H9 (cell line): ENCODE measurements at places on chromosomes 16 and 17. TPM values are rescaled to one million over a fixed set of nuclear protein-coding genes. Genes with fewer than 3 reads are reported as not detected.

DNA sequence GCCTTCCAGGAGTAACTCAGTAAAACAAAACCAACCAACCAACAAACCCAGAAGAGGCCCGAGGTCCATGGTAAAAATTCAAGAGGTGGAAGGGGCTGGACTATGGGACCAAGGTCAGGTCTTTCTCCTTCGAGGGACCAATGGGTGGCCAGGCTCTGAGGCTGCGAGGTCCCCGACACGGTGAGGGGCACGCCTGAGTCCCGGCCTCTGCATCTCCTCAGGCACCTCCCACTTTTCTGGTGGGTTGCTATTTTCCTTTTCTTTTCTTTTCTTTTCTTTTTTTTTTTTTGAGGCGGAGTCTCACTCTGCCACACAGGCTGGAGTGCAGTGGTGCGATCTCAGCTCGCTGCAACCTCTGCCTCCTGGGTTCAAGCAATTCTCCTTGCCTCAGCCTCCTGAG is 18.0 kb downstream of the CD7 start:
- DNase-seq: peak; percentile 76

DNA sequence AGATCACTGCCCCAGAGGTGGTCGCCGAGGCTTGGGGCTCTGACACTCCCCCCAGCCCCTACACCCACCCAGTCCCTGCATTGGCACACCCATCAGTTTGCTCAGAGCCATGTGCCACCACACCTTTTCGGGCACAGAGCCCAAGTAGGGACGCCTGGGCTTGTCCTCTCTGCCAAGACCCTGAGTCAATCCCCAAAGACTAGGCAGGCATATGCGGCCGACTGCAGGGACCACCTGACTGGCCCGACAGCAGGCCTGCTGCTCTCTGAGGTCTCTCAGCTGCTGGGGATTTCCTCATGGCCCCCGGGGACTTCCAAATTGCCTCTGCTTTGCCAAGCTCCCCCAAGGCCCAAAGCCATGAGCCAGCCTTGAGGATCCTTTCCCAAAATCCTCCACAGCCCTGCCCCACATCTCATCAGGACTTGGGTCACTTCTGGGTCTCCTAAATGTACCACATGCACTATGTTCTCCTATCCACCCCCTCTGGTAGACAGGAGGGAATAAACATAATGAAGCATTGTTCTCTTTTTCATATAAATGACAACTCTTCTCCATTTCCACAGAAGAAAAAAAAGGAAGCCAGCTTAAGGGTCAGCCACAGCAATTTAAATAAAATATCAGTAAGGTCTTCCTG is 30.6 kb downstream of the MYO18A start:
- peak; percentile 61 for DNase-seq

GRCh38 chr17:76511668-76512365 is 10.6 kb upstream of the RHBDF2 start:
- DNase-seq: no peak

DNA sequence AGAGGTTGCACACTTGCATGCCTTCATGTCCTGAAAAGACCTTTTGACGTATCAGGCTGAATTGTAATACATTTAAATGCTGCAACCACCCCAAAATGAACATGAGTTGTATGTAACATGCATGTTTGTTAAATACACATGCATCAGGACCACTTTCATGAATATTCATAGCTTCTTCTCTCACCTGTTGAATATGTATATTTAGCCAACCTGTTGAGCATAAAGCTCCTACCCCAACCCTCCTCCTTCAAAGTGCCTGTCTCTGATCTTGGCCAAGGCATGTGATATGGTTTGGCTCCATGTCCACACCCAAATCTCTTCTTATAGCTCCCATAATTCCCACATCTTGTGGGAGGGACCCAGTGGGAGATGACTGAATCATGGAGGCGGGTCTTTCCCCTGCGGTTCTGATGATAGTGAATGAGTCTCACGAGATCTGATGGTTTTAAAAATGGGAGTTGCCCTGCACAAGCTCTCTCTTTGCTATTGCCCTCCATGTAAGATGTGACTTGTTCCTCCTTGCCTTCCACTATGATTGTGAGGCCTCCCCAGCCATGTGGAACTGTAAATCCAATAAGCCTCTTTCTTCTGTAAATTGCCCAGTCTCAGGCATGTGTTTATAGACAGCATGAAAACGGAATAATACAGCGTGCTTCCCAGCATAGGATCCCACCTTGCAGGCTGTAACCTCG is 3.8 kb upstream of the CRYM start:
- DNase-seq: no peak

Gene TBC1D3L
- 16.4 and 17.0 TPM in 2 replicates for total RNA-seq

Gene KCNAB3
- total RNA-seq: 5.7 and 6.4 TPM in 2 replicates
